A549 (cell line): ENCODE measurements at places on chromosomes 3 and 15.
A peak's percentile ranks its signal among the peaks of the same experiment; 100 is the strongest.

DNA sequence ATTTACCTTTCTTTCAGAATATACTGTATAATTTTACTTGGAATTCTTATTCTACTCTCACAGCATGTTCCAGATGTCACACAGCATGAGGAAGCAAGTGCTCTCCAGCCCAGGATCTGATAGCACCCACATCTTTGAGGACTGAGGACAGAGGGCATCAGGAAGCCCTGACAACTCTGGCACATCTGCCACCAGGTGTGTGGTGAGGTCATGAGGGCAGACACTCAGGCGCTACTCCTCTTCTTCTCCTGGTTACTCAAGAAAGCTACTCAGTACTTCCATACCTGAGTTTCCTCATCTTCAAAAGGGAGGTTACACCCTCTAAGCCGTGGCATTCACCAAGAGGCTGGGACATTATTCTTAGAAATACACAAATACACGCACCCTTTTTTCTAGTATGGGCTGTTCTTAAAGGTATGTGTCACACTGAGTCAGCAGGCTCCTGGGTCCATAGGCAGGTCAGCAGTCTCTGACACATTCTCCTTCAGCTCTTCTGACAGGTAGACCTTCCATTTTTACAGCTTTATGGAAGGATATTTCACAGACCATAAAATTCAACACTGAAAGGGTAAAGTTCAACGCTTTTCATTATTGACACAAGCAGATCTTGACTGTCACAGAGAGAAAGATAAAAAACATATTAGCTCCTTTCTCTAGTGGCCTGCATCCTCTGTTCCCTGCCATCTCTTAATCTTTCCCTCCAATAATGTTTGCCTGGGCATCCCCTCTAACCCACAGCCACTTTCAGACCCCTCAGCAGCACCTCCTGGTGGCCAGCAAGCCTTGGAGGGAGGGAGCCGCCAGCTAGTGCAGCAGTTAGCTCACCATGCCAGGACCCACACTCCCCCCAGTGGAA lies 103.2 kb upstream of the TJP1 start:
- peak; percentile 84 for DNase-seq

DNA sequence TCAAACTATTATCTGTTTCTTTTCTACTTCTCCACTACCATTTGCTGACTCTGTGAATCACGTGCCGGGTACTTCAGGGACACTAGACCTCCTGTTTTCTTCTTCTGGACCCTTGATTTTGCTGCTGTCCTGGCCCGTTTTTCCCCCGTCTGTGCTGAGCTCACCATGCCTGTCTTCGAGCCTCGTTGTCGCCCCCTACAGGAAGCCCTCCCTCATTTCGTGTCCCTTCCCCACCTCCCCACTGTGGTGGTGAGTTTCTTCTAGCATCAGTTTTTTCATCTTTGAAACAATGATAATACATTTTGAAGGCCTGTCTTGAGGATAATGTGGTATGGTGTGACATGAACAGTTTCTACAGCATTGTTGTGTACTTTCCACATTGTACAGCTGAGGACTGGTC lies 12.8 kb downstream of the GABRG3 start:
- DNase-seq: peak; percentile 27

DNA sequence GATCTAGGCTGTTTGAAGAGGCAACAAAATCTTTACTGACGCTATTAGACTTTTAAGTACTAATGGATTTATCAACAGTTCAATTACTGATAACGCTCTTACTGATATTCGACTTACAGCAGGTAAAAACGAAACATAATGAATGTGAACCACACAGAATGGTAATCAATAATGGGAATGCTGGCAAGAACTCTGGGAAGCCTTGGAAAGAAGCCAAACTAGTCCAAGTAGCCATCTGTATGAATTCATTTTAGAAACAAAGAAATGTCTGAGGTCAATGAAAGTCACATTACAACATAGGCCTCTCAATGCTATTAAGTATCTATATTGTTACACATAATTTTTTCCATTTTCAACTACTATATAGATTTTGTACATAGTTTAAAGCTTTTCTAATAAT lies 130.0 kb downstream of the DMXL2 start:
- no peak for DNase-seq

DNA sequence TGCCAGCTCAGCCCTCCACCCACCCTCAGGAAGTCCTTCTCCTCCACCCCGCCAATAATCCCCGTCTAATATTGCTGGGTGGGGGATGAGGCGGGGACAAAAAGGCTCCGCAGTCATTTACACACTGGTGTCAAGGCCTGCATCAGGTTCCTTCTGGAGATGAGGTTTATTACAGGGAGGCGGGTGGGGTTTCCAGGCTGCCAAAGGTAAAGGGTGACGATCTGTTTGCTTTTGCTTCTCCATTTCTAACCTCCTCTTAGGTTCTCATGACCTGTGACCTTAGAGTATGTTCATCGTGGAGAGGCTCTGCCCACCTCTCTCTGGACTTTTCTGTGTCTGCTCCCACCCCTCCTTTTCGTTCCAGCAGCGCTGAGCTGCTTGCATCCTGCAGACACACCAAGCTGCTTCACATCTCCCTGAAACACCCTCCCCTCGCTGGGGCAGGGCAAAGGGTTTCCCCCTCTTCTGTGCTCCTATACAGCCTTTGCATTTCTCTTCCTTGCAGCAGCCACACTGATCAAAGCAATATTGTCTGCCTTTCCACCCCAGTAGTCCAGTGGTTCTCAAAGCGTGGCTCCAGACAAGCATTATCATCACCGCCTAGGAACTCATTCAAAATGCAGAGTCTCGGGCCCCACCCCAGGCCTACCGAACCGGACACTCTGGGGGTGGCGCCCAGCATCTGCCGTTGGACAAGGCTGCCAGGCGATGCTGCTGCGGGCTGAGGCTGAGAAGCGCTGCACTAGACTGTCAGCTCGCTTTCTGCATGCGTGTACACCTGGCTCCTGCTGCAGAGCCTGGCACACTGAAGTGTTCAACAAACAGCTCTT lies 26.6 kb downstream of the CA12 start:
- DNase-seq: no peak

GRCh38 chr3:22361521-22361920 lies 610.5 kb upstream of the ZNF385D start:
- DNase-seq: no peak

GRCh38 chr3:14131134-14131533 lies 6.3 kb downstream of the TMEM43 start:
- no peak for DNase-seq

GRCh38 chr3:184144505-184144904 lies 9.3 kb downstream of the EIF2B5 start:
- no peak for DNase-seq

DNA sequence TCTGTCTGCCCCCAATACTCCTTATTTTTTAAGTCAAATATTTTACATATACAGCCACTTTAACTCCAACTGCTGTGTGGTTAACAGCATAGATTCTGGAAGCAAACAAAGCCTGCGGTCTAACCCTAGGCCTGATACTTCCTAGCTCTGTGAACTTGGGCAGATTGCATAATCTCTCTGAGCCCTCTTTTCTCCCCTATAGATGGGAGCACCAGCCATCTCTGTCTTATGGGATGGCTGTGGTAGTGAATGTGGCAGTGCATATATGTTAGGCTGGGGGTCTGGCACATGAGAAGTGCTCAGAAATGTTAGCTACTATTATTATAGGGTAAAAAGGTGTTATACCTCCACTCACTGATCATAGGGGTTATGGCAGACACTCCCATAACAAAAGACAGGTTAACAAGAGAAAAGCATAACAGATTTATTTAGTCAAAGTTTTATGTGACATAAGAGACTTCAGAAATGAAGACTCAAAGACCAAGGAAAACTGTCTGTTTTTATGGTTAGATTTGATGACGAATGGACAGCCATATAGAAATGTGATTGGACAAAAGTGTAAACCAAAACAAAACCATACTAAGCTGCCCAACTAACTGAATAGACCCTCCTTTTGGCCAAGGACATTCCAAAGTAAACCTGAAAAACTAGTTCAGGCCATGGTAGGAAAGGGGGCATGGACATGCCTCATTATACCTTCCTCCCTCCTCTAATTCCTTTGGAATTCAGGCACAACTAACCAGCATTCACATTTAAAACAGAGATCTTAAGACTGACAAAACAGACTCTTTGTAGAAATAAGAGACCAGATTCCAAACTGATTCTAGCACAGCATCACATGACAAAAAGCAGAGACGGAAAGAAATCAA lies 53.9 kb upstream of the DAZL start:
- DNase-seq: no peak

GRCh38 chr3:177109688-177110330 lies 87.5 kb downstream of the TBL1XR1 start:
- DNase-seq: peak; percentile 4

DNA sequence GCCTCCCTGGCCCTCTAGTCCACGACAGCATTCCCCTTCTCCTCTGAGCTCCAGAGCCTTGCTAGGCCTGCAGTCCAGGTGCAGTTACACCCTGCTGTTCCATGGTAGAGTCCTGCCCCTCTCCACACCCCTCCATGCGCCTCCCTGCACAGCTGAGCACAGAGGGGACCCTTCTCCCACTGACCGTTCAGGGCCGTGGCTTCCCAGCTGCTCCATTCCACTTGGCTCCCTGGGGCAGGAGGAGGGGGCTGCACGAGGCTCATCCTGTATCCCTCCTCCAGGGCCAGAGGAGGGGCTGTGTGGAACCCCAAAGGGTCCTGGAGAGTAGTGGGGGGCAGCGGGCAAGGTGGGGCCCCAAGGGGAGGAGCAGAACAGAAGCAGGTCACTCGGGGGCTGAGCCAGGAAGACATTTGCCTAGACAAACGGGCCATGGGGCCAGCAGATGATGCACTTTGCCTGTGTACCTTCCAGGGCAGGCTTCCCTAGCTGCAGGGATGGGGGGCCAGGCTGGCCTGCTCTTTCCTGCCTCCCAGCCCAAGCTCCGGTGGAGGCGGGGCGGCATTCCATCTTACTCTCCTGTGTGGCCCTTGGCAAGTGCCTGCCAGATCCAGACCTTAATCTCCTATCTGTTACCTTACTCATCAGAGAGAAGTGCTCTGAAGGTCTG lies 20.7 kb upstream of the GOLGA6C start:
- DNase-seq: no peak

- peak; percentile 60 for DNase-seq
These were observed 106.7 kb downstream of the GHSR start for GRCh38 chr3:172341482-172342059.

DNA sequence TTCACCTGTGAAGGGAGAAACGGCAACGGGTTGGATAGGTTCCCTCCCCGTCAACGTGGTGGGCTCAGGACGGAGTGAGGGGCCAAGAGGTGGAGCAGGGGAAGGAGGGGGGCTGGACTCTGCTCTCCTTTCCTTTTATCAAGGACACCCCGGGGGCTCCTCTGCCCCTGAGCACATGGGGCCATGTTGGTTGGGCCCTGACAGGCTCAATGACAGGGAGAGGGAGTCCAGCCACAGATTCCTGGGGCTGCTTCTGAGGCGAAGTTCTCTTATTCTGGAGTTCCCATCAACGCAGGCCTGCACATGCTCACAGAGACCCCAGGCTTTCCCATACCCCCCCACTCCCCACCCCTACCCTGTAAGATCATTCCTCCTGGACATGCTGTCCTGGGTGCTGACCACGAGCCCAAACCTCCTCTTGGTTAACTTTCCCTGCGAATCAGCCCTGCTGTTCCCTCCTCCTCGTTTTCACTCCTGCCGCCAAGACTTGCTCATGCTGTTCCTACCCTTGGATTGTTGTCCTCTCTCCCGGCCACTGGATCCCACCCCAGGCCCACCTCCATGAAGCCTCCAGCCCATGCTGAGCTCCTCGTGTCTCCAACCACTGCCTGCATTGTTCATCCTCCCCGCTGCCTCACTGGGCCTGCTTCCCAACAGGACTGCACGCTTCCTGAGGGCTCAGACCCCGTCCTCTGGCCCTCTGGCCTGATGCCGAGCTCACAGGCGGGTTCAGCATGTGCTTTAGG lies 61.2 kb downstream of the SENP2 start:
- DNase-seq: no peak

DNA sequence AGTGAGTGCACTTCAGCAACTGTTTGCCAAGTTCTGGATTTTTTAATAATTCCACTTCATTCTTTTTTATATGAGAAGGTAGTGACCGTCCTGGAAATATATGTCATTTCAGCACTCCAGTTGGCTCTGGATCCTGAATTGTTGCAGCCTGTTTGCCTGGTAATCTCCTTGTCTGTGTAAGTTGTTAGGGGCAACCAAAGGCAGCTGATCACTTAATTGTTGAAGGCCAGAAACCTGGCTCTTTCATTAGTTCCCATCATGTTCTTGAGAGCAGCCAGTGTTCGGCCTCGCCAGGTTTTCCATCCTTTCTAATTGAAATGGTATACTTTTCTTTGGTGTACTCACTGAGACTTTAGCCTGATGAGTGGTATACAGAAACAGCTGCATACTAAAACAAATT lies 168.6 kb downstream of the SOX2 start:
- DNase-seq: no peak

- DNase-seq: no peak
These were observed 60.9 kb downstream of the SLC9C1 start for GRCh38 chr3:112233083-112233482.

DNA sequence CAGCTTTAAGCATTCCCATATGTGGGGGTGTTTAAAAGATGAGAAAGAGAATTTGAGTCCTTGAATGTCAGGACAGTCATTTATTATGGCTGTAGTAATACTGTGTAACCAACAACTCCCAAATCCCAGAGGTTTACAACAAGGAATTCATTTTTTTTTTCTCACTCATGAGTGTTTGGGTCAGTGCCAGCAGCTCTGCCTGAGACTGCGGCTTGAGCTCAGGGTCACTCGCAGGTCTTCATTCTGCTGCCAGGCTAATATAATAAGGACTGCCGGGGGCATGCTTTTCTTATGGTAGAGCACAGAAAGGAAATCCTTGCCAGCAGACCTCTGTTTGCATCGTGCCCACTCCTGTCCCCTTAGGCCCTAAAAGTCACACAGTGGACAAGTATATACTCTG lies 277.9 kb upstream of the LMCD1 start:
- DNase-seq: no peak

DNA sequence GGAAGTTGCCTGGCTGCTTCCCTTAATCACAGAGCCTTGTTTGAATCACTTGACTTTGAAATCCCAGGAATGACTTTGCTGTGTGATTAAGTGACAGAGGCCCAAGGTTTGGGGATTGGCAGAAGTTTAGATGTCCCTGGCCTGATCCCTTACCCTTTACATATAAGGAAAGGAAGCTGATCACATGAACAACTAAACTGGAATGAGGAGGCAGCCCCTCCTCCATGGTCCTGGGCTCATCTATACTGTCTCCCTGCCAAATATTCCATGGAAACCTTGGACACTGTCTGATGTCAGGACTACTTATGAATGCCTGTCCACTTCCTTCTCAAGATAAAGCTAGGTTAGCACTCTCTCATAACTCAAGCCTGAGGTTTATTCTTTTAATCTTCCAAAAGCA lies 181.3 kb upstream of the CTDSPL start:
- no peak for DNase-seq
